ENCODE measurements at places on chromosomes 5 and 9.

DNA sequence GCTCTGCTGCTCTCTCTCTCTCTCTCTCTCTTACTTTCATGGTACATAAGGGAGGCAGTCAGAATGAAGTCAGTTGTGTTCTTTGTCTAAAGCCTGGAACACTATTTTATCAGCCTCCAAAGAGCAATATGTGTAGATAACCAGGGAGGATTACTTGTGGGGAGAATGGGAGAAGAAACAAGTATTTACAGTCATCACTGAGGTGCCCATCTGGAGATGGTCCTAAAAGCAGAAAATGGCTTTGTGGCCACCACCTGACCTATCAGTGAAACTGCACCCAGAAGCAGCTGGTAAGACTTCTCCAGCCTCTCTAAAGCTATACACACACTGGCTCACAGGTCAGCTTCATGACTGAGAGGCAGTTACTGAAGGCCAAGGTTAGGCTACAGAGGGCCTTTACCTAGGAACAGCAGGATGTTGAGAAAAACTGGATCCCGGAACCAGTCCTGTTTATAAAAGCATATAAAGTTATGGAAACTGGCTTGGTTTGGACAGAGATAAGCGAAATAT, 75.1 kb downstream of the MRPS27 start:
- DNase-seq = peak; percentile 55

DNA sequence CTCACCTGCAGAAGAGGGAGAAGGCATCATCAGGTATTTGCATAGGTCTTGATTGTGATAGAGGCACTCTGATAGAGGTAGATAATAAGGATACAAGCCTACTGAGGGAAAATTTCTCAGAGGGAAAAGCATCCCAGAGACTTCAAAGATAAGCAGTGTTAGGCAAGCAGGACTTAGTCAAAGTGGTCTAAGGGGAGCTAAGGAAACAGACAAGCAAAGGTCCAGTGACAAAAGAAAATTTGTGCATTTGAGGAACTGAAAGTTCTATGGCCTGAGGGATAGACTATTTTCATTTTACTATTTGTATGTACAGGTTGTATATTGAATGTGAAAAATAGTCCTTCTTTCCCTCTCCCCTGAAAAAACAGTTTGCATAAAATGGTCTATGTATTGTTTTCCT, 27.4 kb downstream of the OXCT1 start:
- no peak for DNase-seq

DNA sequence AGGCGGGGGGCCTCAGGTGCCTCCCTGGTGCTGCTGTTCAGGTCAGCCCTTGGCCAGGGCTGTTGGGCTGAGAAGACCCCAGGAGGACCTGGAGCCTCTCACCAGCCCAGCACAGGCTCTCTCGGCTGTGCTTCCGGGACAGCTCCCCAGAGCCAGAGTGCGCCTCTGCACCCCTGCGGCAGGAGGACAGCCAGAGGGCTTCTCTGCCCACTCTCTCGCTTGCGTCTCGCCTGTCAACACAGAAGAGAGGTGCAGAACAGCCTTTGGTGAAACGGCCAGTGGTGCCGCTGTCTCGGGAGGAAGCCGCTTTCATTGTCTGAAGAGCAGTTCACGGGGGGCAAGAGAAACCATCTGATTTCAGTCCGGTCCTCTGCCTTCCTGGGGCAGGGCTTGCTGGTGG, 3.8 kb upstream of the NACC2 start:
- DNase-seq = no peak

- DNase-seq = no peak
Measured at GRCh38 chr5:40475561-40475960, 204.2 kb upstream of the PTGER4 start.

DNA sequence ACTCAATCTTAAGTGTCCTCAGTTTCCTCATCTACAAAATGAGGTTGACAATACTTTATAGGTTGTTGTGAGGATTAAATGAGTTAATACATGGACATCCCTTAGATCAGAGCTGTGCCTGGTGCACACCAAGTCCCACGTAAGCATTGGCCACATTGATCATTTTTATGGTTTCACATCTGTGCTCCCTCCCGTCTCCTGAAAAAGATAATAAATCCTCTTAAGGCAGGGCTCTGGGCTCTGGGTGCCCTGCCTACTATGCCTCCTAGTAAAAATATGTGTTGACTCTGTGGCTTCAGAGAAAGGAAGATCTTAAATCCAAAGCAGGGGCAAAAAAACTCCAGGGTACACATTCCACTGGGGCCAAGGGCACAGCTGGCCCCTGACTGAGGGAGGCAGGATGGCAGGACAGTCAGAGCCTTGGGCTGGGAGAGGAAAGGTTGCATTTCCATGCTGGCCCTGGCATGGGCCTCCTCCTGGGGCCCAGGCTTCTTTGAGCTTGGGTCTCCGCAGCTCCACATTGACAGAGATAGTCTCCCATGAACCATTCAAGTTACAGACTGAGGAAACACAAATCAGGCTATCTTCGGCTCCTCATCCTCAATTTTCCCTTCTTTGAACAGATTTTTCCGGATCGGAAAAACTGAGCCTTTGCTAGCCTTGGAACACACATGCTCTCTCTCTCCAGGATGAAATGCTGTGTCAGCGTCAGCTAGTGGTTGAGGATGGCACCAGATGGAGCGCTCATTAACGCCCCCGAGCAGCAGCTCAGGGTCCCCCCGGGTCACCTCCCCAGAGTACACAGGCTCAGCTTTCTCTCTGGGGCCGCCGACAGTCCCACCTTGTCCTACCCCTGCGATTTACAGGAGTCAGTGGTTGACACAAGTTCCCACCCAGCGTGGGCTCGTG, 22.4 kb upstream of the KIF12 start:
- no peak for DNase-seq

- DNase-seq = peak; percentile 83
Measured at GRCh38 chr5:41009232-41009631, 61.9 kb downstream of the MROH2B start.

DNA sequence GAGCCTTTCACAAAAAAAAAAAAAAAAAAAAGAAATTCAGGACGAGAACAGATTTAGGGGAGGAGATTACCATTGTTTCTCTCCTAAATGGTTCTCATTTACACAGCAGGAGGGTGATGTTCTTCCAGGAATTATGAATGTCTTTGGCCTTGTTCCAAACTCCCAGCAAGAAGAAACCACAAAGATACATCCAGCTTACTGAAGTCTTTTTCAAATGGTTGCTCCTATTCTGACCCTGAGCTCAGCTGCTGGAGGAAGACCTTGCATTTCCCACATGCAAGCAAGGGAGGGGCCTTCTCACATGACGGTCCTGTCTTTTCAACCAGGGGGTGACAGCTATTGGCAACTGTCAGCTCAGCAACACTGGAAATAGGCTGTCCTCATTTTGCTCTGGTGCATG, 203.0 kb upstream of the VLDLR start:
- no peak for DNase-seq

DNA sequence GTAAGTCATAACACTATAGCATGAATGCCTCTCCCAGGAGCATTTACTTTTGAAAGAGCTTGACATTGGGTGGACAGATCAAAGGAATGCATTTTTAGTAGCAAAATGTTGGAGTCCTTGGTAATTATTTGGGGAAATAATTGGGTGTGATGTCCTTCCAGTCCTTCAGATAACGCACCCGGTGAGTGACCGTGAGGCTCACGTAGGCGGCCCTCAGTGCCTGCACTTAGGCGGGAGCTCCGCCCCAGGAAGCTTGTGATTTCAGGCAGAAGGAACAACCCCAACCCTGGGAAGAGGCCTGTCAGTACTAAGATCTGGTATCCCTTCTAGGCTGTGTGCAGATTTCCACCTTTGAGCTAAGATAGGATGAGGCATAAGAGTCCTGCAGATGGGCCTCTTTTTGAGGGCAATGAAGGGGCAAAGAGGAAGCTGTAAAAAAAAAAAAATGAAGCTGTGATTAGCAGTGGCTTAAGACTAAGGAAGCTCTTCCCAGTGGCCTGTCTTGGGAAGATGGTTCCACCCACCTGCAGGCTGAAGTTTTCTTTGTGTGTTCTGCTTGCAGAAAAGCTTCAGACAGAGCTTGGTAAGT, 14.9 kb downstream of the BTNL9 start:
- DNase-seq = no peak

DNA sequence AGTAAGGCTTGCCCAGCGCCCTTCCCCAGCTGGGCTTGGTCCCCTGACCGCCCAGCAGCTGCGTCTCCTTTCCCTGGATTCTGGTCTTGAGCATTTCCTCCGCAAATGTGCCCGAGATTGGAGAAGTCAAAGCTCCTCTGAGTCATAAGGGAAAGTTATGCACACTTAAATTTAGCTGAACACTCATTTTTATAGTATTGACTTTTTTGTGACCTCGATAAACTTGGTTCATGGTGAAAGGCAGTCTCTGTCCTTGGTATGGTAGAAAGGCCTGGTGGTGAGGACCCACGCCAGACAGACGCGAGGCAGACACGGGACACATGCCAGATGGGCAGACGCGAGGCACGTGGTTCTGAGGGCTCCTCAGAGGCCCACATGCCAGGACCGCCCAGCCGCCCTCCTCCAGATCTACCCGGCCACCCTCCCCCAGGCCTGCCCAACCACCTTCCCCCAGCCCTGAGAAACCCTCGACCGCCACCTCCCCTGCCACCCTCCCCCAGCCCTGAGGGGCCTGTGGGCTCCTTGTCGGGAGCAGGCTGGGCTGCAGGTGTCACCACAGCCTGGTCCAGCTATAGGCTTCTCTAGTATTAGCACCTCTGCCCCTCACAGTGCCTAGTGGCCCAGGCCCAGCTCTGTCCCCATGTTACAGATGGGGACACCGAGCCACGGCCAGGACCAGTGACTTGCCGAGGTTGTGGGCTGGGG, 60.9 kb upstream of the CACNA1B start:
- no peak for DNase-seq

GRCh38 chr5:8033261-8033660, 164.3 kb downstream of the MTRR start:
- DNase-seq = no peak

- no peak for DNase-seq
Measured at GRCh38 chr5:81316571-81316970, 15.2 kb downstream of the ZCCHC9 start.

GRCh38 chr5:34738381-34738780, 82.3 kb downstream of the RAI14 start:
- DNase-seq = no peak

DNA sequence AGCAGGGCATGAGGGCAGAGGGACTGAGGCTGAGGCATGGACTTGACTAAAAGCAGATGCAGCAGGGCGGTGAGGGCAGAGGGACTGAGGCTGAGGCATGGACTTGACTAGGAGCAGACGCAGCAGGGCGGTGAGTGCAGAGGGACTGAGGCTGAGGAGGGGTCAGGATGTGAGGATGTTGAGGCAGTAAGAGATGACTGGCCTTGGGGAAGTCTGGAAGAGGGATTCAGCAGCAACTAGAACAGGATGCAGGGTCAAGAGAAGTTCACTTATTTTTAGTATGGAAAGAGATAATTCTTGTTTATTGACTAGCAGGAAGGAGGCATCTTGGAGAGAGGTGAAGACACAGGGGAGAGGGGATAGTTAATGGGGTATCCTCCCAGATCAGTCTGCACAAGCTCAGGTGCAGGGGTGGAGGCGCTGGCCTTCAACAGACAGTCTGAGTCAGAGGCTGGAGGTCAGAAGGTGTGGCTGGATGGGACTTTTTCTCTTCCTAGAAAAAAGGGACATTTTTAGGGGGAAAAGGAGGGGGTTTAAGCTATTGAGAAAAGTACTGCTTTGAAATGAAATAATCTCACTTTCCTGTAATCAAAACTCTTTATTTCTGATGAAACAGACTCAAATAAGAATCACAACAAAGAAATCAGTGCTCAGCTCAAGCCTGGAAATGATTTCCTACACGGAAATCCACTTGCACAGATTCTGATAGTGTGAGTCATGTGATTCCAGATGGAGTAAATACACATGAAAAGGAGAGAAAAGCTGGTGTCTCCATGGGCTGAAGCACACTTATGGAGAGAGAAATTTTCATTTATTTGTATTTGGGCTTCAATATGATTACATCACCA, 130.9 kb downstream of the PALM2AKAP2 start:
- DNase-seq = no peak

GRCh38 chr5:11289733-11290132, 528.7 kb upstream of the DAP start:
- DNase-seq = no peak

- no peak for DNase-seq
Measured at GRCh38 chr5:80667384-80667783, 12.6 kb upstream of the DHFR start.

DNA sequence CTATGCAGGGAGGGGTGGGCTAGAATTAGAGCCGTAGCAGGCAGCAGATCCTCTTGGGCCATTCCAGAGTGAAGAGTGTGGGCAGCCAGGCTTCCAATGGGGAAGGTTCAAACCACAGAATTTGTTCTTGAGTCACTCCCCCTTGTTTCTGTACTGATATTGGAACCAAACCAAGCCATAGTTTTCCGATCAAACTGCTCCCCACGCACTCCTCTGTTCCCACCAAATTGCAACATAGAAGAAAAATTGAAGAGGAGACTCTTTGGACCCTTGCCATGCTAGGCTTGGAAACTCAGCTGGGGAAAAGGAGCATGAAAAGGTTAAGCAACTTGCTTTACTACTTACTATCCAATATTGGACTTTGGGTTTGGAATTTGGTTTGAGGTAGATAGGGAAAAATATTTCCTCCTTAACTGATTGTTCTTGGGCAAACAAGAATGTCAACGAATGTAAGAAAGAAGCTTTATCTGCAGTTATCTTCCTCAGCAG, 165.8 kb upstream of the NR3C1 start:
- no peak for DNase-seq

DNA sequence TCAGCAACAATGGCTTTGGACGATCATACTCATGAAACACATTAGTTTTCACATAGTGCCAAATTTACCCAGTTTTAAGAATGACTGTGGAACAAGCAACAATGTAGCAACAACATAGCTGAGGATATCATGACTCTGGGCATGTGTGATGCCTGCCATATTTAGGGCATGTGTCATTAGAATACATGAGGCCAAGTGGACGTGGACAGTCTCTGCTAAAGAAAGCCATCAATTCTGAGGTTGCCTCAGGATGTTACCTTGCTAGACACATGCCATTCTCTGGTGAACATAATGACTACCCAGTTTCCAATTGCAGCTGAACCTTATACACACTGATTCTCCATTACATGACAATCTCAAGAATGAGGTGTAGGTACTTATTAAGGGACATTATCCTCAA, 103.3 kb upstream of the ADAMTS19 start:
- no peak for DNase-seq

DNA sequence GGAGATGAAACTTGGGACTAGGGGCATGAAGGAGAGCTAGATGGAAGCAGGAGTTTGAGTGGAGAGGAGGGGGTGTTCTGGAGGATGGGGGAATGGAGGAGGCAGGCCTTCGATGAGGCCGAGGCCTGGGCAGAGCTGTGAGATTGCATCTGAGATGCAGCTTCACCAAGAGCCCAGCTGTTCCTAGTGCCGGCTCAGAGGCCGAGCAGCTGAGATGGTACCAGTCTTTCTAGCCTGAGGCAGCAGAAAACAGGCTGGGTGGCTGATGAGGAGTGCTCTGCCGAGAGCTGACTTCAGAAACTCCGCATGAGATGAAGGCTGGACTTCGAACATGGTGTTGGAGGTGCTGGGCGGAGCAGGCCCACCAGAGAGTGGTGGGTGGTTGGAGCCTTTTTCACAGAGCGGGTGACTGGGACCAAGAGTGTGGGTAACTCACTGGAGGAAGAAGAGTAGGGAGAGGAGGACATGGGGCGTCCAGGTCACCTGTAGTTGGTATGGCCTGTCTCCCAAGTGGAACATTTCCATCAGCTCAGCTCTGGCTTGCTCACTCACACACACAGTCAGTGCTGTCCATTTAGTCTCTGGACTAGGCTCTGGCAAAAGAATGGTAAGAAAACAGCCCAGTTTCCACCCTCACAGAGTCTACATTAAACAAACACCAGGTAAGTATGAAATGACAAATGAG, 54.7 kb downstream of the TMOD1 start:
- peak; percentile 45 for DNase-seq

- DNase-seq = no peak
Measured at GRCh38 chr9:110258690-110259091, 2.4 kb upstream of the TXN start.
